LoVo (cell line): ENCODE measurements at places on chromosomes 2 and 18.

DNA sequence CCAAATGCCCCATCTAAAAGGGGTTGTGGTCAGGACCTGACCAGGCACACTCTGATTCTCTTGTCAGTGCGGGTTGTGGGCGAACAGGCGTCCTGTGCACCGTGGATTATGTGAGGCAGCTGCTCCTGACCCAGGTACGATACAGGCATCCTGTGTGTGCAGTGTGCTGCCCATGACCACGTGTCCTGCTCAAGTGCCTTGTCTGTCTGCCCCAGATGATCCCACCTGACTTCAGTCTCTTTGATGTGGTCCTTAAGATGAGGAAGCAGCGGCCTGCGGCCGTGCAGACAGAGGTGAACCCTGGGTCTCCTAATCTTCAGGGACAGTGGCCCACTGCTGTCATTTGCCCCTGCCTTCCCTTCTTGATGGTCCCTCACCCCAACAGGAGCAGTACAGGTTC, 14.6 kb downstream of the PTPN18 start:
- no peak for DNase-seq

DNA sequence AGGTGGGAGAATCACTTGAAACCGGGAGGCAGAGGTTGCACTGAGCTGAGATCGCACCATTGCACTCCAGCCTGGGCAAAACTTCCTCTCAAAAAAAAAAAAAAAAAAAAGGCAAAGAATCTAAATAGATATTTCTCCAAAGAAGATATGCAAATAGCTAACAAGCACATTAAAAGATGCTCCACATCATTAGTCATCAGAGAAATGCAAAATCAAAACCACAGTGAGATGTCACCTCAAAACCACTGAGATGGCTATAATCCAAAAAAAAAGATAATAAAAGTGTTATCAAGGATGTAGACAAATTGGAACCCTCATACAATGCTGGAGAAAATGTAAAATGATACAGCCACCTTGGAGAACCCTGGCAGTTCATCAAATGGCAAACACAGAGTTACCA, 8.4 kb downstream of the ST8SIA5 start:
- DNase-seq, result peak; percentile 7

GRCh38 chr2:32009516-32010256, 1.1 kb downstream of the MEMO1 start:
- no peak for DNase-seq

DNA sequence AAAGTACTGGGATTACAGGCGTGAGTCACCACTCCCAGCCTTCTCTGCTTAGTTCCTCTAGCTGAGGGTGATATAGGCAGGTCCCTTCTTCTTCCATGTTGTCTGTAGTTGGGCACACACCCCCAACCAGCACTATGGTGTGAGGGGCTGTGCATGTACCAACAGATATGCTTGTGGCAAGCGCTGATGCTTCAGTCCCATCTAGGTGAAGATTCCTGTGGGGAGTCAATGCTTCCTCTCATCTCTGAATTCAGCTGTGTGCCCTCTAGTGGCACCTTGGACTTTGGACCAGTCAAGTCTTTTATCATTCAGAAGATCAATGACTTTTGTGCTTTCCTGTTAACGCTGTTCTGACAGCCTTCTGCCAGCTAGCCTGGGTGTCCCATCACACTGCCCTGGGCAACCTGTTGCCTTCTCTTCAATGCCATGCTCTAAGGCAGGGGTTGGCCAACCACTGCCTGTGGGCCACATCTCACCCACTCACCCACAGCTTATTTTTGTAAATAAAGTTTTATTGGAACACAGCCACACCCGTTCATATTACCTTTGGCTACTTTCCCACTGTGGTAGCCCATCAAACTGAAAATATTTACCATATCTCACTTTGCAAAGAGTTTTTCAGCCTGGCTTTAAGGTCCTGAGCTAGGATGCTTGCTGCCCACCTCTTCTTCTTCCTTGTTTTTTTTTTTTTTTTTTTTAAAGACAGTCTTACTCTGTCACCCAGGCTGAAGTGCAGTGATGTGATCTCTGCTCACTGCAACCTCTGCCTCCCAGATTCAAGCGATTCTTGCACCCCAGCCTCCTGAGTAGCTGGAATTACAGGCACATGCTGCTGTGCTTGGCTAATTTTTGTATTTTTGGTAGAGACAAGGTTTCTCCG, 51.0 kb downstream of the NPAS2 start:
- no peak for DNase-seq

DNA sequence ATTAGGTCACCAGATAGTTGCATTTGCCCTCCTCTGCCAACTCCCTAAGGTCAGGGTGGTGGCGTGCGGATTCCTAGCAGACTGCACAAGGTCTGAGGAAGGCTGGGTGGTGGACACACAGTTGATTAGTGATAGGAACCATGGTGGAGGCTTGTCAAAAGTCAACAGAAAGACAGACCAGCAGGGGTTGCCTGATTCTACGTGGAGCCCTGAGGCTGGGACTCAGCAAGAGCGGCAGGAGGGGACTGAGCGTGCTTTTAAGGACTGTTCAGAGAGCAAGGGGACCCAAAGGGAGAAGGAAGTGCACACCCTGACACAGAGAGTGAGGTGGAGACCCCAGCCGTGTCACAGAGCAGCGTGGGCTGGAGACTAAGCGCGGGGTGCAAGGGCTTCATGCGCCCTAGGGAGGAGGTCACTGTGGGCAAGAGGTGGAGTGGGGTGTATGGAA, 513.2 kb downstream of the RNF144A start:
- DNase-seq, result no peak

GRCh38 chr2:64391940-64392339, 62.0 kb upstream of the LGALSL start:
- DNase-seq, result no peak

- no peak for DNase-seq
Observed at GRCh38 chr18:12639990-12640880, 17.7 kb downstream of the SPIRE1 start.

- no peak for DNase-seq
Observed at GRCh38 chr2:68379184-68379708, 14.2 kb downstream of the PLEK start.

DNA sequence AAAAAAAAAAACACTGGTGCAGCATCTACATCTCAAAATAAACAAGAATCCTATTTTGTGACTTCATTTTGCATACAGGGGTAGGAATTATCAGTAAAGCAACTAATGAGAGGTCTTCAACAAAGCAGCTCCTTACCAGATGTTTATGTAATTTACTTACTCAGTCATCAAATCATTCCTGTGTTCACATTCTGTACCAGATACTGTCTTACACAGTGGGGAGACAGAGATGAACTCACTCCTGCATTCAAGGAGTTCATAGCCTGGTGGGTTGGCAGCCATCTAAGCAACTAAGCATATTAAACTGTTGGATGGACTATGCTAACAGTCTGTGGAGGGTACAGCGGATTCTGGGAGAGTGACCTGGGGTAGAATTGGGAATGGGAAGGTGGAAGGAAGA, 169.0 kb downstream of the OSR1 start:
- DNase-seq, result no peak

DNA sequence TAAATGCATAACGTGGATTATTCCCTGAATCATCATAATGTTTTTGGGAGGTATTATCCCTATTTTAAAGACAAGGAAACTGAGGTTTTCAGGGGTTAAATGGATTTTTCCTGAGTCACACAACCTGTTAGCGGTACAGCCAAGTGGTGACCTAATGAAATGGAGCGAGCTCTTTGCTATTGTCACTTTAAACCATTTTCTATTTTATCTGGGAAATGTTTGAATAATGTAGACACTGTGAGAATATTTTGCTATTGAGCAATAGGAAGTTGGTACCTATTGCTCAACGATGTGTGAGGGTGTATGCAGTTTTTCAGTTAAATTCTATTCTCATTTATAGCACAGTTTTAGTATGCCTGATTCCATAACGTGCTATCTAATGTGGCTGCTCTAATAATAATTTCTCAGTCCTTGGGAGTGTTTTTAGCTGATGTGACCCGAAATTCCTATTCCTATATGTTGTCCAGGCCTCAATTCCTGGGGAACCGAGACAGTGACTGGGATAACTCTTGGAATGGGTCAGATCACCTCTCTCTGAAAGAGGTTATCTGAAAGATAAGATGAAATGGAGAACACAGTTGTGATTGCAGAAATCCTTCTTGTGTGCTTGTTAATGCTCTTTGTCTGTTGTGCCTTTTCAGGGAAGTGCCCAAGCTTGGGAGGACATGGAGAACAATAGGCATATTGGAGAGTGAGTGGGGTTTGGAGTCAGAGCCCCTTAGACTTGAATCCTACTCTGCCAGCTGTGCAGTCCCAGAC, 38.4 kb downstream of the ABCB11 start:
- no peak for DNase-seq

GRCh38 chr2:234422273-234422732, 74.6 kb downstream of the ARL4C start:
- DNase-seq, result peak; percentile 94

- DNase-seq, result no peak
Observed at GRCh38 chr2:238523158-238524110, 96.7 kb downstream of the ASB1 start.

DNA sequence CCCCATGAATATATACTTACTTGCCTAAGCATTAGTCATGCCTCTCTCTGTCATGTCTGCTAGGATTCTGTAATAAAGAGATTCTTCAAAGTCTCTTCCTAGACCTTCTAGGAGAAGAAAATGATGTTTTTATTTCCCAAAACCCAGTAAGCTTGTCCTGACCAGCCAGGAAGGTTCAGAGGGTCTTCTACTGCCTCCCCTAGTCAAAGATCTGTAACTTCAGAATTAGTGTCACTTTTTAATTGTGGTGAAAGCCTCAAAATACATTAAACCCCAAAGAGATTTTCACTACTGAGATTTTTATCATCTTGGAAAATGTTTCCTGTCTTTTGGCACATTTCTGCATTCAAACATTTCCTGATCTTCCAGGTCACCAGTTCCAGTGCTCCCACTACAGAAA, 232.9 kb upstream of the STK17B start:
- no peak for DNase-seq

DNA sequence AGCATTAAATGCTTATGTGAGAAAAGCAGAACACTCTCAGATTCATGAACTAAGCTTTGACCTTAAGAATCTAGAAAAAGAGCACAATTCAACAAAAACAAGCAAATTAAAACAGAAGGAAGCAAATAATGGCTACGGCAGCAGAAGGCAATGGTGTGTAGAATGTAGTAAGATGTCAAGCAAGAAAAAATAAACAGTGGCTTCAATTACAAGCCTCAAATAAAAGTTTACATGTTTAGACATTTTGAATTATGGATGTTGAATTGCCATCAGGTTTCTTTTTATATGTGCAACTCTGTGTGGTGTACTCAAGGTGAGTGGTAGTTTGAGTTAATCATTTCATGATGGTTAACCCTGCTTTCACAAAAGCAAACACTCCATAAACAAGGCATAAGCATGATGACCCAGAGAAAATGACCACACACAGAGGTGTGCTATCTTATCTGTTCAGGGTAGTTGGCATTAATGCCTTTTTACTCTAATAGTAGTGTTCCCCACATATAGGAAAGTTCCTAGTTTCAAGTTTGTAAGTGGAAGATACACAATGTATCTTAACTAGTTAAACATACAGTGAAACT, 207.1 kb downstream of the FIGN start:
- no peak for DNase-seq

DNA sequence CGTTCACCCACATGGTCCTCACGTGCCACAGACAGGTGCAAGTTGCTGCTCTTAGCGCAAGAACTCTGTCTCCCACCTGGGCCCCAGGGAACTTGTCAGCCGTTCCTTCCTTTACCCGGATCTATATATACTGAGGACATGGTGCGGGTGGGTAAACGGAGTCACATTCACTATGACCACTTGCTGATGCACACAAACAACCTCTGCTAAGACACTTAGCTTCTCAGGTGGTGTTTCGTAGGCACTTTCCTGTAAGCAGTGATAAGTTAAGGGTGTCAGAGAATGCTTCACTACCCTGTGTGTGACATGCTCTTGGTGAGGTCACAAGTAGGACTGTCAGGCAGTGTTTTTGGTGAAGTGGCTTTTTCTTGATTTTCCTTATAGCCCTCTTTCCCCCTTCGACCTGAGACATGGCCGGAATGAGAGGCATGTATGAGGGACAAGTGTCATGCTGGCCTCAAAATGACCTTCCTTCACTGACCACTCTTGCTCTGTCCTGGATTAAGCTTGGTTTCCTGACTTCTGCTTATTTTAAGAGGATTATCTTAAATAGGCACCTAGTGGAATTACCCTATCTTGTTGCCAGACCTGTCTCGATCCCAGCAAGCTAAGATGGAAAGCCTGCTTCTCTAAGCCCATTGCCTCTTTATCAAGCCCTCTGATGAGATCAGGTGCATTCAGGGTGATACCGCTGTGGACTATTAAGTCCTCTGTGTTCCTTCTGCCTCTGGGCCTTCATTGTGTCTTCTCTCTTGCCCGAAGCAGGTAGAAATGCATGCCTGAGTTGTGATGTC, 97.1 kb upstream of the CELF4 start:
- no peak for DNase-seq

- no peak for DNase-seq
Observed at GRCh38 chr2:109353806-109354745, 225.1 kb downstream of the SH3RF3 start.

DNA sequence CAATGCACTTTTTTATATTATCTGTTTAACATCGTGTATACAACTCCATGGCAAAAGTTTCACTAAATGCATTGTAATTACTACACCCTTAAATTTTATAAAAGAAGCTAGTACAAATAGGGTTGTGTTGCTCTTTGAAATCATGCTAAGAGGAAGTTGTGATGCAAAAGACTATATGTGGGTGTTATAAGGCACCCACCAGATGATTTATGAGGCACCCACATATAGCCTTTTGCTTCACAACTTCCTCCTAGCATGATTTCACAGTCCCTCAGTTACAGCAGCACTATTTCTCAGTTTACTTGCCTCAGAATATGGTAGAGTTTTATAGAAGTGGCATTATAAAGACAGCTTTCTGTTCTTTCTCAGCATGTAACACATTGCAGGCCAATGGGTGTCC, 277.3 kb upstream of the DOK6 start:
- no peak for DNase-seq

- no peak for DNase-seq
Observed at GRCh38 chr2:146258071-146258470, 1586.8 kb upstream of the ACVR2A start.

DNA sequence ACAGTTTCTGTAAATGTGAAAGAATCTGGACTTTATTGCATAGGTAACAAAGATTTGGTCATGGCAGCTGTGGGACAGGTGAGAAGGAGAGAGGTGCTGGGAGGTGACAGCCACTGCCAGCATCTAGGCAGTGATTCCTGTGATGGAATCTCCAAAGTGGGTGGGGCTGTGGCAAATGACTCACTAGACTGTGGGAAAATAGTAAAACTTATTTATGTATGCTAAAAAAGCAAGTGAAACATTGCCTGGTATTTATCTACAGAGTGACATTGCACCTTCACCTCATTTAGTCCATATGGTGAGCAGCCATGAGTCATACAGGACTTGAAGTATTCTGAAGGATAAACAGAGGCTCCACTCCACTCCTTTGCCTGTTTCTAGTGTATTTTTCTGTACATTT, 145.3 kb upstream of the MEX3C start:
- peak; percentile 80 for DNase-seq

- DNase-seq, result no peak
Observed at GRCh38 chr2:134217351-134217750, 36.5 kb upstream of the MGAT5 start.

DNA sequence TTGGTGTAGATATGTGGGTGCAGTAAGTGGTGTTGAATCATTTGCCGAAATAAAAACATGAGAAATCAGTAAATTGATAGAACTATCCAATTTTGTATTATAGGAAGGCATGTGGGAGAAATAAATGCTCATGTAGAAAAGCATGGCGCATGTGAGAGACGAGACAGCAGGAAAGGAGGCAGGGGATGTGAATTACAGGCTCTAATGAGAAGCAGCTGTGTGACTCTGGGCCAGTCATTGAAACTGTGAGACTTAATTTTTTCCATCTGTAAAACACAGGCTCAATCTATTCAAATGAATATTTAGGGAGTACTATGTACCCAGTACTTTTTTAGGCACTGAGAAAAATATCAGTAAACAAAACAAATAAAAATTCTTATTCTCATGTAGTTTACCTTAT, 42.6 kb upstream of the MAP3K20 start:
- DNase-seq, result no peak
